ENCODE measurements at places on chromosomes 7 and 10. TPM values are rescaled to one million over a fixed set of nuclear protein-coding genes. Genes with fewer than 3 reads are reported as not detected.

Gene GLCCI1
- total RNA-seq = 22.8 TPM

Gene KIAA1549
- total RNA-seq = 9.7 TPM

Gene ARHGAP22
- 1.3 TPM for total RNA-seq

Gene BHLHA15
- total RNA-seq = 0.41 TPM
